ENCODE measurements at places on chromosomes 5 and 9. TPM values are rescaled to one million over a fixed set of nuclear protein-coding genes. Genes with fewer than 3 reads are reported as not detected.
A peak's percentile ranks its signal among the peaks of the same experiment; 100 is the strongest.

BHMT2 gene
- not detected for total RNA-seq

OR2Y1 gene
- total RNA-seq, result not detected

FOXI1 gene
- not detected for total RNA-seq

OTP gene
- total RNA-seq, result 0.17 TPM

TRIP13 gene
- 8.5 TPM for total RNA-seq

SLC36A3 gene
- total RNA-seq, result not detected

TAF11L6 gene
- not detected for total RNA-seq

SLIT3 gene
- 20.7 TPM for total RNA-seq

KCTD16 gene
- total RNA-seq, result 5.5 TPM

NOXA1 gene
- 0.50 TPM for total RNA-seq

RNF208 gene
- 4.9 TPM for total RNA-seq

APBA1 gene
- 5.9 TPM for total RNA-seq

IFNA2 gene
- not detected for total RNA-seq

IL13 gene
- not detected for total RNA-seq

CCIN gene
- 1.1 TPM for total RNA-seq

SNX18 gene
- total RNA-seq, result 38.8 TPM

PDGFRB gene
- 96.6 TPM for total RNA-seq

GRCh38 chr5:74717596-74717995 is 32.6 kb downstream of the HEXB start:
- DNase-seq, result no peak

DNA sequence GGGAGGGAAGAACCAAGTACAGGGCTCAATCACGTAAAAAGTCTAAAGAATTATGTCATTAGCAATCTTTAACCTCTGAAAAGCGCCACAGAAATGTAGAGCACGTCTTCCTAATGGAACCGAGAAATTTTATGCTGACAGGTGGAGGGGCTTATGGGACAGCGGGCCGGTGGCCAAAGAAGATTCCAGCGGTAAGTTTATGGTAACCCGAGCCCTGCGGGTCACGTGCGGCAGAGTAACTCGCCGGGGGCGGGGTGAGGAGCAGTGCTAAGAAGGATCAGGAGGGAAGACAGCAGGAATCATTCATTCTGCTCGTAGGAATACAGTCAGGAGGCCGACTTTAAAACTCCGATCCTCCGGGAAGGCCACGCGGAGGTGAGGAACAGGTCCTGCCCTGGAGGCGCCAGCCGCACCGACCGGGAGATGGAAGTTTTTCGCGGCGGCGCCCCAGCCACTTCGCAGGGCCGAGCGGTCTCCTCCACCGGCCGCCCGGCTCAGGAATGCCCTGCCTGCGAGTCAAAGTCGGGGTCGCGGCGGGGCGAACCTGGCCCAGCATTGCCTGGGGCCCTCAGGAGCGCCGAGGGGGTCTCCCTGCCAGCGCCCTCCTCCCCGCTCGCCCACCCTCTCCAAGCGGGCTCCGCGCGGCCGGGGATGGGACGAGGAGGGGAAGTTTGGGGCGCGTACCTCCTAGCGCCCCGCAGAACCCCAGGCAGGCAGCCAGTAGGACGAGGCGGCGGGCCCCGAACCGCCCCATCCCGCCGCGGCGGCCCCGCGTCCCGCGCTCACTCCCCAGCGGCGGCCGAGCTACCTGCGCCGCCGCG is 101.8 kb downstream of the ESM1 start:
- DNase-seq, result peak; percentile 66

- DNase-seq, result peak; percentile 95
These were observed 152.6 kb upstream of the MSX2 start for GRCh38 chr5:174571662-174572397.

- peak; percentile 74 for DNase-seq
These were observed 103.5 kb downstream of the GLIS3 start for GRCh38 chr9:4196376-4196775.

DNA sequence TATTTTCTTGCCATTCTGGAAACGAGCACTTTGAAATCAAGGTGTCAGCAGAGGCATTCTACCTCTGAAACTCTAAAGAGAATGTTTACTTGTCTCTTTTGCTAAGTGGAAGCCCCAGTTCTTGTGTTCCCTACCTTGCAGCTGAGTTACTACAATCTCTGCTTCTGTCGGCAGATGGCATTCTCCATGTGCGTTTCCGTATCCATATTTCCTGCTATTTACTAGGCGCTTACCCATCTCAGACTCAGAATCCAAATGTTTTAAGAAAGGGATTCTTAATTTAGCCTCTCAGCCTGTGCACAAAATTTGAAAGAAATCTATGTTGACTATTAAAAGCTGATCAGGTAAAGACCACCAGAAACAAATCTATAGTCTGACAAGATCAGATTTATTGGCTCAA is 221.3 kb upstream of the FTMT start:
- no peak for DNase-seq

DNA sequence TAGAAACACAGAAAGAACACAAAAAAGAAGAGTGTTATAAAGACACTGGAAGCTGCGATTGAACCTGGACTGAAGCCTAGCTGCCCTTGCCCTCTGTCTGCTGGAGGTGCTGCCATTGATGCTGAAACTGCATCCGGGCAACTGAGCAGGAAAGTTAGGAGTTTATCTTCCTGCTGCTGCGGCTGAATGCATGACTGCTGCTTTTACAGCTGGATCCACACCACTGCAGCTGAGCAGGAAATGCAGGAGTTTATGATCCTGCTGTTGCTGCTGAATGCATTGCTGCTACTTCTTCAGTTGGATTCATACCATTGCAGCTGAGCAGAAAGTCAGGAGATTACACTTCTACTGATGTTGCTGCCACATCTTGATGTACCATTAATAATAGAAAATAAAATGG is 21.8 kb upstream of the JAKMIP2 start:
- no peak for DNase-seq

DNA sequence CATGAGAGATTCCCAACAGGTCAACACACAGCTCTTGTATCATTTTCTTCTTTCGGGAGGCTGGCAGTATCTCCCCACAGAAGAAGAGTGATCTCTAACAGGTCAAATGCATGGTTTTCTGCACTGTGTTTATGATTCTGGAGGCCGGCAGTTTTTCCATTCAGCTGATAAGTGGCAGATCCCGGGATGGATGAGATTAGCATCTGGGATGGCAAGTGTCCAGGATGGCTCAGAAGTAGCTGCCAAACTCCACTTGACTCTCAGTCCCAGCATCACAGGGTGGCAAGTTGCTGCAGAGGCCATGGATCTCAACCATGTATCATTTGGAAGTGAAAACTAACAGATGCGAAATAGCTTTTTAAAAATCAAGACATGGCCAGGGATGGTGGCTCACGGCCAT is 97.8 kb upstream of the SLC44A1 start:
- DNase-seq, result no peak

- peak; percentile 6 for DNase-seq
These were observed 235.9 kb downstream of the FER start for GRCh38 chr5:108983461-108984092.

DNA sequence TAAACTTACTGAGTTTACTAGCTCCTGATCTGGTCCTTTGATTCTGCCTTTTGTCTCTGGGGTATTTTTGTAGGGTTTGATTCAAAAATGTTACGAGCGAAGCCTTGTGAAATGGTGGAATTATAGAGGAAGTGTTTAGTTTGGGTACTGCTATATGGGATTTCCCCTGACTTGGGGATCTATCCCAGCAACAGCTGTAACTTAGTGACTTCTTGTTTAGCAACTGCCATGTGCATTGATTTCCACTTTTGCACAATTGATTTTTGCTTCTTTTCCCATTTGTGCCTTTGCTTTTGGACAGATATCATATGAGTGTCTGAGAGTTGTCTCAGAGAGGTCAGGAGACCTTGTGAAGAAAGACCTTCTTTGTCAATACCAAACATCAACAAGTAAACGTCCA is 248.5 kb upstream of the DAP start:
- DNase-seq, result no peak

DNA sequence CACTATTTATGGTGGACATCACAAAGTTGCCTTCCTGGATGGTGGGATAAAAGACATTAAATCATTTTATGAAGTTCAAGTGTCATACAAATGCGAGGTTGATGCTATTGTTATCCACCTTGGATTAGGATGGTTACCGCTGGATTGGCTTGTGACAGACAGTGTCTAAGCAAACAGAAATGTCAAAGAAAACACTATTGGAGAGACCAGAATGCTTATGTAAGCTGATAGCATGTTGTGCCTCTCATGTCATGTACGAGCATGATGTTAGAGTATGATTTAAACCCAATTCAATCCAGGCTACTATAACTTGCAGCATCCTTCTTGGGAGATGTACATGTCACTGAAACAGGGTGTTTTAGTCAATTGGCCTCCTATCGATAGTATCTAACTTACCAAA is 178.8 kb upstream of the C9orf72 start:
- no peak for DNase-seq

- peak; percentile 92 for DNase-seq
These were observed 379.7 kb downstream of the PSAT1 start for GRCh38 chr9:78676623-78677022.

GRCh38 chr5:170444181-170444580 is 55.0 kb upstream of the KCNMB1 start:
- no peak for DNase-seq

GRCh38 chr5:139903450-139903794 is 107.8 kb downstream of the PSD2 start:
- DNase-seq, result no peak

GRCh38 chr5:117943541-117943940 is 1044.8 kb downstream of the DTWD2 start:
- no peak for DNase-seq

DNA sequence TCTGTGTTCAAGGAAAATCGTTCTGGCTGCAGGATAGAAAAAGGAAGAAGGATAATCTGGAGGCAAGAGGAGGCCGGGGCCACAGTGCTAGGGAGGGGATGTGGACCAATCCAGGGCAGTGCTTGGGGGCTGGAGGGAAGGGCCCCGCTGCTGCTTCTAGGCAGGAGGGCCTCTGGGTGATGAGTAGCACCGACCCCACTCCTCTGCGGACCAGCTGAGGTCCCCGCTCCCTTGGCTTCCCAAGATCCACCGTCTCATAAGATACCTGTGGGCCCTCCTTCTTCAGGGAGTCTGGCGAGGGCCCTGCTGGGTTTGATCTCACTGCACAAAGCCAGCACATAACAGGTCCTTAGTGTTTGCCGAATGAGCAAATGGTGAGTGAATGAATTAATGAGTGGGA is 93.5 kb upstream of the MVB12B start:
- no peak for DNase-seq

GRCh38 chr5:35554016-35554415 is 63.6 kb upstream of the SPEF2 start:
- DNase-seq, result no peak

DNA sequence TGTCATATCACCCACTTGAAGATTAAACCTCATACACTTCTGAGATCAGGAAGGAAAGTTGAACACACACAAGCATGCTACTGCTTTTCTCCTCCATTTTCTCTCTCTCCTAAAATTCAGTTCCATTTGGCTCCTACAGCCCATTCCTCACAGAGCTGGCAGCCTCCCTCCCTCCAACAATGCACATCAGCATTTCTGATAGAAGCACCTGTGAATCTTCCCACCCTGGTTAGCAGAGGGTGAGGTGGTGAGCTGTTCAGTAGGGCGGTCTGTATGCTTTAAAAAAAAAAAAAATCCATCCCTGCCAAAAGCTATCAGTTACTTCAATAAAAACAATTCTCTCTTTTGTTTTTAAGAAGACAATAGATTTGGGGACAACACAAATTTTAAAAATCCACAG is 463.2 kb upstream of the KIF2A start:
- no peak for DNase-seq

- peak; percentile 30 for DNase-seq
These were observed 13.4 kb upstream of the XPA start for GRCh38 chr9:97710356-97711222.

DNA sequence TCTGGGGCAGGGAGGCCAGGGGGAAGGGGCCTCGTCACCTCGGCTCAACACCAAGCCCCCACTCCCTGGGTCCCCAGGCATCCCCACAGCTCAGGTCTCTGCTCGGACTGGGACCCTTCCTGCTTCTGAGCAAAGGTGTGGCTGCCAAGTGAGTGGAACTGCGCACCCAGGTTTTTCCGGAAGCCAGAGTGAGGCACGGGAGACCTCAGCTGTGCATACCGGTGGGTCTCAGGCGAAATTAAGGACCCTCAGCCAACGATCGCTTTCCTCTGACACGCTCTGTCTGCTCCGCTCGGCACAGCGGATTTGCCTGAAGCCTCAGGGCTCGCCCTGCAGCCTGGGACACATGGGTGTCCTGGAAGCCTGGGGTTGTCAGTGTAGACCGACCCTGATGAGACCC is 41.0 kb upstream of the IRX4 start:
- DNase-seq, result no peak

- DNase-seq, result peak; percentile 32
These were observed 12.2 kb downstream of the ZNF618 start for GRCh38 chr9:113888336-113888735.

GRCh38 chr9:91382298-91382697 is 20.6 kb upstream of the AUH start:
- no peak for DNase-seq

- no peak for DNase-seq
These were observed 13.8 kb upstream of the ANXA1 start for GRCh38 chr9:73137914-73138313.

DNA sequence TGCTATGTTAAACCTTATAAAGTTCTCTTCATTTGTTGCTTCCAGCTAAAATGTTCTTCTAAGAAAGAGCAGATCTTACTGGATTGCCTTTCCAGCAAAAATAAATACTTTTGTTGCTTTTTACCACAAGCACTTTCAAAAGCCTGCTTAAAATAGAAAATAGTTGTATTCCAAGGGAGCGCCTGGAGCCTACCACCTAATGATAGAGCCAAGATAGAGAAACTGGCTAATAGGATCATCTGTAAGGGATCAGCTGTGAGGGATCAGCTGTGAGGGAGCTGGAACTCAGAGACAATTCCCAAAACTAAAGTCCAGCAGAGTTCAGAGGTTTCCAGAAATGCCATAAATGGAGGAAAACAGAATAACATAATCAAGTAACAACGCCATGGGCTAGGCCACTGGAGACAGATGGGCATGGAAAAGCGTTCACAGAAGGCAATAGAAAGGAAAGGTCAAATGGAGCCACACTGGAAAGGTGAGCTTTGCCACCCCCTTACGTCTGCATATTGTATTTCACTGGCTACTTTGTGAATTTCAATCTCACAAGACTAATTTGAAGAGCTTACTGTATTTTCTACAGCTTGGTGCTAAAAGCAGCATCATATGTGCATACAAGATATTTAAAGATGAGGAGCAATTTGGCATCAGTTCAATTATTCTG is 140.6 kb upstream of the TLE4 start:
- DNase-seq, result peak; percentile 16

- DNase-seq, result no peak
These were observed 149.7 kb upstream of the SV2C start for GRCh38 chr5:75933489-75933888.

All from astrocyte (in vitro differentiated cells and primary cell).